NCI-H2081 treated with DMSO at 0.1 percent for 48 hours (cell line): ENCODE measurements at places on chromosomes 12 and 14.

DNA sequence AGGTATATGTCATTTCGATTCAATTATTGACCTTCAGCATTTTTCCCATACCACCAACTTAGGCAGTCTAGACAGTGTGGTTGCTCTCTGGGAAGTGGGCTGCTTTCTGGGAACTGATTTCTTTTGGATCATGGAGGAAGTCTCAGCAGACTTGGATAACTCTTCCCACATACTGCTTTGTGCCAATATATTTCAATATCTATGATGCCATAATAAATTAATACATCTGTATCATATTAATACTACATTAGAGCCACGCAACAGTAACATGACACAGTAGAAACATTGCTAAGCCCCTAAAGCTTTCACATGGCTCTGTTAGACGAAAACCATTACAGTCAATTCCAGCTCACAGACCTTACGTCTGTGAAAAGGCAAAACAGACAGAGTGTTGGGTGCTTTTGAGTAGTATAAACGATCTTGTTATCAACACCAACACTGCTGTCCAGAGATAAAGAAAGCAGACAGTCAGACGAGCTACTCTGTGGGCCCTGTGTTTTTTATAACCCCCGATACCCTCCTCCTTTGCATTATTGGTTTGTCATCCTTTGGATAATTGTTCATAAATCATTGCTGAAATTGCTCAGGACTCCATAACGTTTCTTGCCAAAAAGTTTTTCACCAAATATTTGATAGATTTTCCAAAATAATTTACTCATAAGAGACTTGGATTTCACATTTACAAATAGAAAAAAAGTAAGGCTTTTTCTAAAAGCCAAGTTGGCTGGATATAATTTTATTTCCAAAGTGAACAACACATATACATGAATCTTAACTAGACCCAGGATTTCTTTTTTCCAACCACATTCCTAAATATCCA lies 439.7 kb downstream of the ADAMTS20 start:
- DNase-seq = no peak

DNA sequence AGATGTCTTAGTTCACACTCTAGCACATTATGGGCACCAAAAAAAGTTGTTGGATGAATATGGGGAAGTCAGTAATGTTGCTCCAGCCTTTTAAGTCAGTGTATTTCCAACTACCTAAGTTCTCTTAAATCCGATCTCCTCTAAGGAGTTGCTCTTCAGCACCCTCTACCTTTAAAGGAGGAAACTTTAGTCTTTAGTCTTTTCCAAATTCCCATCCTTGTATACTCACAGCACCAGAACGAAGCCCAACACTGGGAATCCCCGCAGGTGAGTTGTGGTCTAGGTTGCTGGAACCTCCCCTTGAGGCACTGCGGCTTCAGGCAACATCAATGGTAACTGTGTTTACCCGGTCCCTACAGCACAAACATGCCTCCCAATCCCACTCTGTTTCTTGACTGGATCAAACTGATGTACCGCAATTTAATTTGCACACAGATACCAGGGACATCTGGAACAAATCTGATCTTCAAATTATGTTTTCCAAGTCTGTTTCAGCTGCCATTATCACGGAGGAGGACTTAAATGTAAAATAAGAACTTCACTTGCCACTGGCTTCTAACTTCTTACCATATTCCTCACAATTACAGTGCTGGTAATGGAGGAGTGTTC lies 179.0 kb downstream of the FOXN3 start:
- no peak for DNase-seq

- no peak for DNase-seq
Measured at GRCh38 chr14:76346391-76347160, 29.4 kb upstream of the ESRRB start.

GRCh38 chr12:31951939-31952338 lies 7.3 kb upstream of the RESF1 start:
- no peak for DNase-seq

DNA sequence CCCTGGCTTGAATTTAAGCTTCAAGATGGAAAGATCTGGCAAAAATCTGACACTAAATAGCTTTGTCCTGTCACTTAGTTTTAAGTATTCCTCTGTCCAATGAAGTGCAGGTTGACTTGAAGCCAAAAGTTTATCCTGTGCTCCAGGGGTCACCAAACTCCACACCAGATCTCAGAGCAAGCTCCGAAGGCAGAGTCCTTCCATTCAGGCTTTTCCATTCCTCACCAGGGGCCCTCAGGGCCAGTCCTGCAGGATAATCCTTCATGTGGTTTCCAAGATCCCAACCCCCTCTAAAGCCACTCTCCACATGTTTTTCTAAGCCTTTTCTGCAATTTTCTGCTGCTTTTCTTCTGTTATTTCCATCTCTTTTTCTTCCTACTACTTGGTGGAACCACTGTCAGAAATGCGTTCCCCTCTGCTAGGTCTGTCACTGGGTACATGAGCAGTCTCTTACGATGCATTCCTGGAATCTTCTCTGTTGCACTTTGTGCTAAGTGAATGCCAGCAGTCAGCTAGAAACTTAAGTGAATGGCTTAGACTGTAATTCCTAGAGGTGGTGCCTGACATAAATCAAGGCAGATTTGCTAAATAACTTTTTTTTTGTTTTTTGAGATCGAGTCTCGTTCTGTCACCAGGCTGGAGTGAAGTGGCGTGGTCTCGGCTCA lies 251.4 kb downstream of the MSRB3 start:
- no peak for DNase-seq

DNA sequence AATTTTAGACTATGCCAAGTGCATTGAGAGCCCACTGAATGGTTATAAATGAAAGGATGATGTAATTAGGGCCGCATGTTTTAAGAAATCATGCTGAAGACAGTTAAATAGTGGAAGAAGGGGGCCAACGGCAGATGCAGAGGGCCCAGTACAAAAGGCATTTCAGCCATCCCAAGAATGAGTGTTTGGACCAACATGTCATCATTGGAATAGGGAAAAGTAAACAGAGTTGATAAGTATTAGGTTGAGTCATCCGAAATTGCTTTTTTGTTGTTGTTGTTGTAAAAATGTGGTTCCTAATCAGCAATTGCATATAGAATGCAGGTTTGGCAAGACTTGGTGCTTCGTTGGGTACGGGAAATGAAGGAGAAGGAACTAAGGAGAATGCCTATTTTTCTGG lies 29.5 kb downstream of the BMP4 start:
- no peak for DNase-seq

DNA sequence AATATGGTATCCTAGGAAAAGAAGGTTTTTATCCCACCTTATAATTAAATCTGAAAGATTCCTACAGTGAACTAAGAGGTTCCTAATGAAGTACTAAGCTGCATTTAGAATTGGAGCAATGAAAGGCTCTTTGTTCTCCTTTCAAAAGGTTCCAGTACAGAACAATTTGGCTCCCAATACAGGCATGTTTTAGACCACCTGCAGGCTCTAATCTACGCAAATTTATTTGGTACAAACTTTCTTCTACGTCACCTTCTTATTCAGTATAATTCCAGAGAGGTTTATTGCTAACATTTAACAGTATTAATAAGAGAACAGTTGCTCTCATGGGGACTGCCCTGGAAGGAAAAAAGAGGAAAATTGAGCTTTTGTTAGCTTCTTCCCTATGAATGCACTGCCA lies 37.6 kb upstream of the SLCO1C1 start:
- no peak for DNase-seq

DNA sequence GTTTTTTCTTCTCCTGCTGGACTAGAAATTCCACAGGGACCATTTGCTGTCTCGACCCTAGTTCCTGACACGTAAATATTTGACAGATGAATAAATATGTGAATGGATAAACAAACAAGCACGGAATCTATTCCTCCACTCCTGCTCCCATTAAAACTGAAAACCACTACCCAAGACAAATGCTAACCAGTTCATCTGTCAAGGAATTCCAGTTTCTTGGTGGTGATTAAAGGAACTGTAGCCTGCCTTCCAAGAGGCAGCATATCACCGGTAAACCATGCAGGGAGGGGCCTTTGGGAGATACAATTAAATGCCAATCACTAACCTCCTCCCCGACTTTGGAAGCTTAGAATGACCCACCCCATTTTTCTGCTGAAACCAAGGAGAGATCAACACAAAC lies 95.4 kb downstream of the TTC7B start:
- DNase-seq = no peak

- DNase-seq = no peak
Measured at GRCh38 chr12:65765436-65765813, 58.9 kb upstream of the HMGA2 start.

- DNase-seq = no peak
Measured at GRCh38 chr14:39433452-39433813, 1.2 kb upstream of the FBXO33 start.

- no peak for DNase-seq
Measured at GRCh38 chr14:33564774-33565630, 385.9 kb downstream of the EGLN3 start.

GRCh38 chr14:84112589-84112988 lies 1417.4 kb upstream of the FLRT2 start:
- no peak for DNase-seq

- DNase-seq = no peak
Measured at GRCh38 chr14:65840786-65841185, 428.3 kb downstream of the FUT8 start.

GRCh38 chr12:71009430-71010142 lies 89.0 kb upstream of the PTPRR start:
- no peak for DNase-seq

GRCh38 chr14:105830171-105830570 lies 303.8 kb downstream of the TMEM121 start:
- DNase-seq = no peak

DNA sequence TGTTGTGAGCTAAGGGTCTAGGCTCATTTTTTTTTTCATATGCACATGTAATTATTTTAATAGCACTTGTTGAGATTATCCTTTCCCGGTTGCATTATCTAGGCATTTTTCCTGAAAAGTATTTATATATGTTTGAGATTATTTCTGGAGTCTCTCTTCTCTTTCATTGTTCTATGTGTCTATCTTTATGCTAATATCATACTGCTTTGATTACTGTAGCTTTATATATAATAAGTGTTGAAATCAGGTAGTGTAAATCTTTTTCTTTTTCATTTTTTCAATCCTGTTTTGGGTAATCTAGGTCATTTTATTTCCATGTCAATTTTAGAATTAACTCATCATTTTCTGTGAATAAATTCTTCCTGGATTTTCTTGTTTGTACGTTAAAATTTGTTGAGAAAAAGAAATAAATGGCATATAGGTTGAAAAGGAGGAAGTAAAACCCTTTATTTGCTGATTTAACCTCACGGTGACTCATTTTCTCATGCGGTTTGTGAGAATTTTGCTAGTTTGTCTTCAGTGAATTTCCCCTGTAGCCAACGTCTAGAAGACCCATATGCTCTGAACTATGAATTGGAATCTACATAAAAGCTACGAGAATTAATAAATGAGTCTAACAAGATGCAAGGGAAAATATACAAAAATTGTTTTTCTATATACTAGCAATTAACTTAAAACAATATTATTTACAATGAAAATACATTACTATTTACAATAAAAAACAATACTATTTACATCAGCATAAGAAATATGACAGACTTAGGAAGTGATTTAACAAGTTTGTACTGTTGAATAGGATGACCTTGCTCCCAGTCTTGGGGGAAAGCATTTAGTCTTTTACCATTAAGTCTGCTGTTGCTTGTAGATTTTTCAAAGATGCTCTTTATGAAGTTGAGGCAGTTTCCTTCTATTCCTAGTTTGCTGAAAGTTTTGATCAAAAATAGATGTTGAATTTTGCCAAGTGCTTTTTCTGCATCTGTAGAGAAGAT lies 105.0 kb downstream of the SNAPC1 start:
- DNase-seq = no peak

DNA sequence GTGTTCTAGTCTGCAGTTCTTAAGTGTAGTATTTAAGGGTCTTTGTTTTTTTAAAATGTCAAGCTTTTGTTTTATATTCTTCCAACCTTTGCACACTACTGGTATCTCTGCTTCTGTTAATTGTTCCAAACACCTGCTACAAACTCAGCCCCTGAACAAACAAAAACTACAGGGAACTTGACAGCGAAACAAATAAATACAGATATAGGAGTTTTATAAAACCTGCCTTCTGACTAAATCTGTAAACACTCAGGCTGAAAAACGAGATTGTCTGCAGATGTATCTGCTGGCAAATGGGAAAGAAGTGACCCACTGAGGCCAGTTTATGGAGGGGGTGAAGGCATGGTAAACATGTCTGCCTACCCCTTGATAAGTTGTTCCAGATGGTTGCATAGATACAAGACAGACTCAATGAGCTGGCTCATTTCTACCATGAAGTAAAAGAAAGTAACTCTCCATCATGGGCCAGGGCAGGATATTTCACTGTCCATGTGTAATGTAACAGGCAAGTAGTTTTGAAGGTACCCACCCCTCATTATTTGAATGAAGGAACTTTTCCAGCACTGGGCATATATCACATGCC lies 75.6 kb downstream of the LMO3 start:
- DNase-seq = peak; percentile 50

GRCh38 chr14:102775855-102776760 lies 1.1 kb upstream of the TRAF3 start:
- DNase-seq = no peak

DNA sequence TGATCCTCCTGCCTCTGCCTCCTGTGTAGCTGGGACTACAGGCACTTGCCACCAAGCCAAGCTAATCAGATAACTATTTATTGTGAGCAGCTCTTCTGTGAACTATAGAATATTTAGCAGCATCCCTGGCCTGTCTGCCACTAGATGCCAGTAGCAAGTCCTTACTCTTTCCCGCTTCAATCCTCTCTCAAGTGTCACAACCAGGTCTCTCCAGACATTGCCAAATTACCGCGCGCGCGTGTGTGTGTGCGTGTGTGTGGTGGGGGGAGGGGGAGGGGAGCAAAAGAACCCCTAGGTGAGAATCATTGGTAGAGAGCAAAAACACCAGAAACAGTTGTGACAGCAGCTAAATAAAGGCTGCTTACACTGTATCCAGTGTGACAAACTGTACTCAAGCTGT lies 49.9 kb downstream of the PPP2R5E start:
- no peak for DNase-seq

- no peak for DNase-seq
Measured at GRCh38 chr14:94386085-94387031, 2.0 kb downstream of the SERPINA1 start.

DNA sequence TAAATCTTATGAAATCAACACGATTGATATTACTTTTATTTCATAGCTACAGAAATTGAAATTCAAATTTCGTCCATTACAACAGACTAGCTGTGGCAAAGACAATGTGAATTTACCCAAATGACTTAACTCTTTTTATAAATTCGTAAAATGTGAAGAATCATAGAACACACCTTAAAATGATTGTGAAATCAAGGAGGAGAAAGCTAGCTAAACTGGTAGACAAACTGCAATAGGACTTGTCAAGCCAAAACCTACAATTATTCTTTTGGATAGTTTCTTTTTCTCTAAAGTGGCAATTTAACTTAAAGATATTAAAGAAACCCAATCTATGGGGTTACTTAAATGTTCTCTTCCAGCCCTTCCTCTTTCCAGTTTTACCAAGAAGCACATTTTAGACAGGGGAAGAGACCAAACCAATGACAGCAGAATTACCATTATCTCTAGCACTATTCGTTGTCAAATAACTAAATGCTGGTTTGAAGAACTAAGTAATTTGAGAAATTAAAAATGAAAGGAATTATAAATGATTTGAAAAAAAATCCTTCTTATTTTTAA lies 807 bp upstream of the SLC16A7 start:
- DNase-seq = no peak

- no peak for DNase-seq
Measured at GRCh38 chr12:119938049-119938667, 50.9 kb upstream of the BICDL1 start.
